ENCODE measurements at places on chromosomes 13 and 19. TPM values are rescaled to one million over a fixed set of nuclear protein-coding genes. Genes with fewer than 3 reads are reported as not detected.

The SLAIN1 gene
- 24.5 TPM for polyA plus RNA-seq

The TTC9B gene
- polyA plus RNA-seq: 0.20 TPM

The B9D2 gene
- polyA plus RNA-seq: 7.0 TPM

The MEDAG gene
- 0.66 TPM for polyA plus RNA-seq

The ZNF667 gene
- 14.7 TPM for polyA plus RNA-seq

The IRGC gene
- polyA plus RNA-seq: not detected

The NOTCH3 gene
- polyA plus RNA-seq: 77.5 TPM
